ENCODE measurements at places on chromosomes 4 and X.

- no peak for DNase-seq
Measured at GRCh38 chrX:16130707-16131106, 7.3 kb downstream of the GRPR start.

- DNase-seq: no peak
Measured at GRCh38 chrX:31272472-31272775, 200.6 kb upstream of the FTHL17 start.

GRCh38 chr4:189806506-189806905, 134.2 kb upstream of the FRG1 start:
- no peak for DNase-seq

- no peak for DNase-seq
Measured at GRCh38 chrX:2320580-2321327, 180.0 kb downstream of the DHRSX start.

GRCh38 chr4:38815885-38816782, 11.5 kb upstream of the TLR1 start:
- no peak for DNase-seq

- DNase-seq: no peak
Measured at GRCh38 chr4:6493658-6494304, 21.4 kb upstream of the PPP2R2C start.

GRCh38 chr4:124018383-124019317, 622.1 kb downstream of the SPRY1 start:
- DNase-seq: no peak

DNA sequence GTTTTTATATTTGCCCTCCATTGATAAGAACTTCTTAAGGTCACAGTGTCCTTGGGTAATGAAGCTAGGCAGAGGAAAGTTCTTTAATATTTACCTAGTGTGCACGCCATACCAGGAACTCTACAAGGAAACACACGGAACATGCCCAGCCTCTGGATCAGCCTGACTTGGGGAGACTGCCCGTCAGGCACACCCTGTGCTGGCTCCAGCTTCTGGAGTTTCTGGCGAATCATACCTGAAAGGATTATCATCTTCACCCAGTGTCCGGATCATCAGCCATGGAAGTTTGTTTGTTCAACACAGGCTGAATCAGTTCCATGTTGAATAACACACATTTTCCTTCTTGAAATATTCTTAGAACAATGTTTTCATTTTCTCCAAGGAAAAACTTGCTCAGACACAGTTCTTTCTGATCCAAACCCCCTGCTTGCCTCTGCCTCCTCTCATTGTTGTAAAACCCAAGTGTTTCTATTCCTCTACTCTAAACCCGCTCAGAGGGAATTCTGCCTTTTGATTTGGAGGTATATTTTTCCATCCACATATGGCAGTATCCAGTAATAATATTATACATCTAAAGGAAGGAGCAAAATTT, 176.7 kb downstream of the SHROOM3 start:
- DNase-seq: no peak

DNA sequence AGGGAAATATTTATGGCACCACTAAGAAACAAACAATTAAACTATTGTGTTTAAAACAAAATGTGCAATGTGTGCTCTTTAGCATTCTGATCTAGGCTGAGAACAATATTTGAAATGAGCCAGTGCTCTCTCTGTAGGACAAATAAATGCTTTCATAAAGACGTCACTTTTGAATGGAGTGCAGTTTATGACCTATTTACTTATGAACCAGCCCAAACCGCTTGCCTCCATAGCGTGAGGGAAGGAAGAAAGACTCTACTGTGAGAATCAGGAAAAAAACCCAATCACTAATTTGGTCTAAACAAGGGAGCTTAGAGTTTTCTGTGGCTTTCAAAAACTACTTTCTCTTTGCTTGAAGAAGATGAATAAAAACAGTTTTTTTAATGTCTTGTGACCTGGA, 39.4 kb downstream of the SAT1 start:
- DNase-seq: peak; percentile 55

DNA sequence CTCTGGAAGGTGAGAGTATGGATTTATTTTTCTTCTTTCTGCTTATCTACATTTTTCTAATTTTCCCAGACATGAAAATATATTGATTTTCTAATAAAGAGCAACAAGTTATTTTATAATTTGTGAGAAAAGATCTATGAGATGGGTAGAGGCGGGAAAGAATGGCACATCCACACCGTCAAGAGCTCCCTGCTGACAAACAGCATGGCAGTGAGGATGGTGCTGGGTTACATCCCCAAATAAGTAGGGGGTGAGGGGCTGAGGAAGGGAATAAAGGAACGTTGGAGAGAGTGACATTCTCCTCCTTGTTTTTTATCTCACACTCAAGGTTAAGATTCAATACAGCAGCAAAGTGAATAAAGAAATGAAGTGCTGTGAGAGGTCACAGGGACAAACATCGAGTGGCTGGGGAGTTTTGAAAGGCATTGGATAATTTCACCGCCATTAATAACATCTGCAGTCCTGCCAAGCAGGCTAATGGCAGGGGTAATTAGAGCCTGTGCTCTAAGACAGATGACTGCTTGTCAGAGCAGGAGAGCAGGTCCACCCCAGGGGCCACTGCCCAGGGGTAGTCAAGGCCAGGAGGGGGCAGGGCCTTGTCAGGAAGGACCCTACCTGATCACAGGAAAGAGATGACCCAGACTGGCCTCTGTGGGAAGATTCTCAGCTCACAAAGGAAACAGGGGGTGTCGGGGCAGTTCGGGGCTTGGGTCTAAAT, 323.8 kb downstream of the FBXW7 start:
- peak; percentile 21 for DNase-seq

DNA sequence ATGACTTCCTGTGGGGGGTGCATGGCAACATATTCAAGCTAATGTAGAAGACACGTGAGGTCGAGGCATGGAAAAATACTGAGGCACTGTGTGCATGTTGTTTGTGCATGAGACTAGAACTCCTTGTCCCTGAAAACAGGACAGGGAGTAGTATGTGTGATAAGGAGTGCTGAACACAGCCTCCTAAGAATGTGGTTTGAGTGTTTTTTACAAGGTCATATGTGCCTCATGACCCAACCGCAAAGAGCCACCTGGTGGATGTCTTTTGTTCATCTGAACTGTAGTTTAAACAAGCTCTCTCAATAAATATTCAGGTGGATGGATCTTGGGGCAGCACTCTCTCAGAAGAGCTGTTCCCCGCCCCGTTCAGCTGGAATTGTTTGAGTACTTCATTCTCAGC, 226.6 kb downstream of the NLGN4X start:
- no peak for DNase-seq

- no peak for DNase-seq
Measured at GRCh38 chrX:46185923-46186810, 359.1 kb downstream of the ZNF674 start.

- no peak for DNase-seq
Measured at GRCh38 chr4:1783015-1783414, 10.1 kb upstream of the FGFR3 start.

GRCh38 chr4:17708992-17709762, 72.2 kb downstream of the FAM184B start:
- no peak for DNase-seq

DNA sequence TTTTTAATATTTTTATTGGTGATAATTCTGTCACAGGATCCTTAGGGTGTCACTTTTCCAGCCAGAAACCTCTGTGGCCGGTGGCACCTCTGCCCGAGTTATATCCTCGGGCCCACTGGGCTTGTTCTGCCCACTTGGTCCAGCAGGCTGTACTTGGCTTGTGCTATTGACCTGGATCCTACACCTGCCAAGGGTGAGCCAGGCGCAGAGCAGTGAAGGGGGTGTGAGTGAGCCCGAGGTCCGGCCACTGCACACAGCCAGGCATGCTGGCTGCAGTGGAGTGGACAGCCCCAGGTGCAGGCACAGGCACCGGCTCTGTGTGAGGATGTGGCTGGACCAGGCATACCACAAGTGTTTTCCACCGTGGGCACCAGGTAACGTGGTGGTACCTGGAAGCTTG, 54.7 kb upstream of the NUDT6 start:
- no peak for DNase-seq

- DNase-seq: no peak
Measured at GRCh38 chr4:61571761-61572559, 371.8 kb downstream of the ADGRL3 start.

DNA sequence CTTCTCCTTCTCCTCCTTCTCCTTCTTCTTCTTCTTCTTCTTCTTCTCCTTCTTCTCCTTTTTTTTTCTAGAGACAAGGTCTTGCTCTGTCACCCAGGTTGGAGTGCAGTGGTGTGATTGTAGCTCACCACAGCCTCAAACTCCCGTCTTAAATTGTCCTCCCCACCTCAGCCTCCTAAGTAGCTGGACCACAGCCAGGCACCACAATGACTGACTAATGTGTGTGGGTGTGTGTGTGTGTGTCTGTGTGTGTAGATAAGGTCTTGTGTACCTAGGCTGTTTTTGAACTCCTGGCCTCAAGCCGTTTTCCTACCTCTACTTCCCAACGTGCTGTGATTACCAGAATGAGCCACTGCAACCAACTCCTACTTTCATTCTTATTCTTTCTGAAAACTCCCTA, 390.9 kb downstream of the ADAM29 start:
- no peak for DNase-seq

DNA sequence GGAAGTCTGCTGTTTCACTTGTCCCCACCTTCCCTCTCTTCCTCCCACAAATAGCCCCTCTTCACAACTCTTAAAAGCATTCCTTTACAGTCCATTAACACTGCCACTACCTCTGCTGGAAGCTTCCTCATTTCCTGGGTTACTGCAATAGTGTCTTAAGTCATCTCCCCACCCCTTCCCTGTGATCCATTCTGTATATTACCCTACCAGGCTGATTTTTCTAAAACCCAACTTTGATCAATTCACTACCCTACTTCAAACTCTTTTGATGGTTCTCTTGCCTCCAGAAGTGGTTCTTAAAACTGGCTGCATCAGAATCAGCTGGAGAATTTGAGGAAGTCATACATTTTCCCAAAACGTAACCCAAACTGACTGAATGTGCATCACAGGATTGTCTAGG, 8.8 kb upstream of the XIAP start:
- DNase-seq: no peak

DNA sequence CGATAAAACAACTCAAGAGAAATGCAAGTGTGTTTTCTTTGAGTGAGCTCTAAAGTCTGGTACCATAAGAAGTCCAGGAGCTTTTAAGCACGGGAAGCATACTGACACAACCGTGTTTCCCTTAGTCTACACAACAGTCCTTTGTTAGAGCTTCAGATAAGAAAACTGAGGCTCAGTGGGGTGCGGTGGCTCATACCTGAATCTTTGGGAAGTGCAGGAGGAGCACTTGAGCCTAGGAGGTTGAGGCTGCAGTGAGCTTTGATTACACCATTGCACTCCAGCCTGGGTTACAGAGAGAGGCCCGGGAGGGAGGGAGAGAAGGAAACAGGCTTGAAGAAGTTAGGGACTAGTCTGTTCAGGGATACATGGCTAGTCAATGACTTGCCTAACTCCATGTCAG, 21.9 kb downstream of the LEF1 start:
- no peak for DNase-seq

DNA sequence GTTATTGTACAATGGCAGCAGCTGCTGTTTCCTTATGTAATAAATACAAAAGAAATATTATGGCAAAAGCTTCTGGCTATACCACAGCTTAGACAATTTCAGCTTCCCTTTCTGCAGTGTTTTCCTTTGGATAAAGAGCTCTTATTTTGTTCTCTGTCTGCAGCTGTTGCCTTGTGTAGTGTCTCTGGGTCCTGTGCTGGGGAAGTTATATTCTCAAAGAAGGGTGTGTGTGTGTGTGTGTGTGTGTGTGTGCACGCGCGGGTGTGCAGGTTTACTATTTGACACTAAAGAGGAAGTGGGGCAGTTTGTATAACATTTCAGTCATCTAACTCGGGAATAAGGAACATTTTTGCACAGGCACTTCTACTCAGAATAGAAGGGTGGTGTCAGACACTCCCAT, 83.6 kb downstream of the REPS2 start:
- no peak for DNase-seq

DNA sequence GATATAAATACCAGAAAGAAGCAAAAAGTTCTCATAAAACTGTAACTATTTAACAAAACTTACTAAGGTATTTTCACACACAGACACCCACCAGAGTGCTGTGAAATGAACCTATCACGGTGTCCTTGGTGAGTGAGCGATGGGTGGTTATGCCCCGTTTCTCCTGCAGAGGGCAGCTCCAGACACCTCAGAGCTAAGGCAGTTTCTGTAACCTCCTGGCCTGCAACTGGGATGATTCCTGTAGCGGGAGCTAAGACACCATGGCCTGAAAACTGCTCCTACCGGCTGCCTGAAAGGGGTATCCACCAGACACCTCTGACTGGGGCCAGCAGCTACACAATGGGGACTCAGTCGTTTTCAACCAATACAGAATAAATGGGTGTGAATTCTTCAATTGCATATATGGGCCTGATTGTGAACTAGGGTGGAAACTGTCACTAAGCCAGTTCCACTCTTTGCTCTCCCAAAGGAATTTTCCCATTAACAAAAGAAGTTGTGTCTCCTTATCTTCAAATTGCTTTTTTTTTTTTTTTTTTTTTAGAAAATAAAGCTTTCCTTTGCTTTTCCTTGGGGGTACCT, 2375.8 kb upstream of the TENM3 start:
- DNase-seq: peak; percentile 78

GRCh38 chr4:133668061-133668851, 519.2 kb downstream of the PCDH10 start:
- DNase-seq: no peak

DNA sequence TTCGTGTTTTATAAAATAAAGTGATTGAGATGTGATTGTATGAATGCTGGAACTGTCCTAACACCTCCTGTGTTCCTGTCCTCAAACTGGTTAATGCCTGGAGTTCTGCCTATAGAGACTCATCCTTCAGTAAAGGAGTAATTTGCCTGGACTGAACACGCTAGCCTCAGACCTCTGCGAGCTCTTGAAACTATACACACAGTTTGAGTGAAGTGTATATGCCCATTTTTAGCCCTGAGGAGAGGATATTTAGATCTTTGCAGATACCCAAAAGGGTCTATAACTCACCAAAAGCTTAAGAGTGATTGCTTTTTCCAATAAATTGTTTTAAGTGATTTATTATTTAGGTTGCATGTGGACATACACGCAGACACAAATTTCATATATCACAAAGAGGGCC, 29.9 kb upstream of the STIM2 start:
- DNase-seq: no peak

DNA sequence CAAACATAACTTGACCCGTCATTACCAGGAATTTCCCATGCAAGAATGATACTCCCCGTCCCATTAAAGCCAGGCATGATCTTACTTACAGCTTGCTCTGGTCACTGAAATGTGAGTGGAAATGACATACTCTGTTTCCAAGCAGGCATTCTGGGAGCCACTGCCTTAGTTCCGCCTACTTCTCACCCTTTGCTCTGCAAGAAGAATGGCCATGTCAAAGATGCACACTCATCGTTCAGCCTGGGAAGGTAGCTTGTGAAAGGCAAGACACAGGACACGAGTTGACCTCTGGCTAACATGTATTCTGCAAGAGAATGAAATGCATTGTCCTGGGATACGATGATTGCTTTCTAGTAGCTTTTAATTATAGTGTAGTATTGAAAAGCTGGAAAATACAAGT, 1144.4 kb downstream of the NLGN4X start:
- DNase-seq: no peak

GRCh38 chrX:23012162-23012561, 12.4 kb downstream of the DDX53 start:
- no peak for DNase-seq

GRCh38 chr4:156255230-156256007, 301.8 kb upstream of the CTSO start:
- DNase-seq: peak; percentile 12

Data from NCI-H2081 (cell line).